ENCODE measurements at places on chromosomes 2 and 18.

GRCh38 chr2:238299803-238300202, 11.4 kb upstream of the PER2 start:
- no peak for DNase-seq

GRCh38 chr2:241978670-241979069, 109.1 kb downstream of the RTP5 start:
- DNase-seq, result no peak

- DNase-seq, result peak; percentile 45
These were observed 11.1 kb downstream of the ONECUT2 start for GRCh38 chr18:57446322-57446721.

GRCh38 chr2:105857076-105857740, 112.5 kb downstream of the NCK2 start:
- no peak for DNase-seq

DNA sequence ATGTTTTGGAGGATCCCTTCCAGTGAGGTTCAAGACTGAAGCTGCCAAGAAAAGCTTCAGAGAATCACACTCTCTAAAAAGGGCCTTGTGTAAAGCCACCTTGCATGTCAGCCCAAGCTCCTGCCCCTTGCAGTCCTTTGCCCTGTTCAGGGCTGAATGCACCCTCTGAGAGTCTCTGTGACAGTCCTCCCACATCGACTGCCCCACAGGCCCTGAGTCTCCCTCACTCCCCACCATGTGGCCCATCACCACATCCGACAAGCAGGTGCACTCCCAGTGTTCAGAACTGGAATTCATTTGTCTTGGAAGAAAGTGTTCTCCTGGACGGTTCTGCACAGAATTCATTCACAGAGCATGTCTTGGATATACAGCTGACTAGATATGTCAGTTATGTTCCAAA, 31.0 kb downstream of the BCL11A start:
- no peak for DNase-seq

DNA sequence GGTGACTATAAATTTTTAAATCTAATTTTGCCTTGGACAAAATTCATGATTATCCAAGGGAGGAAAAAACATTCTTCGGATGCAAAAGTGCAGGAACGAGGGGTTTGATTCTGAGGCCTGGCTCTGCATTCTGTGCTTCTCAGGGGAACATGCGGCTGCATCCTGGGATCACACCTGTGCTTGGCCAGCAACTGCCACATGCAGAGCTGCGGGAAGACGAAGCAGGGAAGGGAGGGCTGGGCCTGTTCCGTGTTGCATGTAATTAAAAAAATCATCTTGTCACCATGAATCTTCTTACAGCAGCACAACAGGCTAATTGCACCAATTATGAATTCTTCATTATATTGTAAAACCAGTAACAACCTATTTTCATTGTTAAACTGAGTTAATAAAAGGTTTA, 158.0 kb upstream of the ALKAL2 start:
- DNase-seq, result peak; percentile 82

DNA sequence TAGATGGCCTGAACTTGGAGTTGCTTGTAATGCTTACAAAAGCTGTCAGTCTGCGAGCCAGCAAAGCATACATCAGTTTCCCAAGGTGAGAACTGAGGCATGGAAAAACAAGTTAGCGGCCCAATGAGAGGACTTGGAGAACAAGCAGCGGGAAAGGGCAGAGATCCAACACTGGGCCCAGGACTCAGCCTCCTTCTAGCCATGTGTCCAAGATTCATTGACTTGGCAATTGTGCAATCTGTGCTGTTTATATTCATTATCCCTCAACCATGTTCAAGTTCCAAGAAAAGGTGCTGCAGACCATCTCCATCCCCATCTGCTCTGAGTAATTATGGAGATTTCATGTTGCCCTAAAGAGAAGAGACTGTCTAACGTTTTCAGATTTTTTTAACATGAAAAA, 187.4 kb downstream of the ALK start:
- no peak for DNase-seq

GRCh38 chr2:189152483-189152882, 27.1 kb downstream of the COL5A2 start:
- DNase-seq, result no peak

DNA sequence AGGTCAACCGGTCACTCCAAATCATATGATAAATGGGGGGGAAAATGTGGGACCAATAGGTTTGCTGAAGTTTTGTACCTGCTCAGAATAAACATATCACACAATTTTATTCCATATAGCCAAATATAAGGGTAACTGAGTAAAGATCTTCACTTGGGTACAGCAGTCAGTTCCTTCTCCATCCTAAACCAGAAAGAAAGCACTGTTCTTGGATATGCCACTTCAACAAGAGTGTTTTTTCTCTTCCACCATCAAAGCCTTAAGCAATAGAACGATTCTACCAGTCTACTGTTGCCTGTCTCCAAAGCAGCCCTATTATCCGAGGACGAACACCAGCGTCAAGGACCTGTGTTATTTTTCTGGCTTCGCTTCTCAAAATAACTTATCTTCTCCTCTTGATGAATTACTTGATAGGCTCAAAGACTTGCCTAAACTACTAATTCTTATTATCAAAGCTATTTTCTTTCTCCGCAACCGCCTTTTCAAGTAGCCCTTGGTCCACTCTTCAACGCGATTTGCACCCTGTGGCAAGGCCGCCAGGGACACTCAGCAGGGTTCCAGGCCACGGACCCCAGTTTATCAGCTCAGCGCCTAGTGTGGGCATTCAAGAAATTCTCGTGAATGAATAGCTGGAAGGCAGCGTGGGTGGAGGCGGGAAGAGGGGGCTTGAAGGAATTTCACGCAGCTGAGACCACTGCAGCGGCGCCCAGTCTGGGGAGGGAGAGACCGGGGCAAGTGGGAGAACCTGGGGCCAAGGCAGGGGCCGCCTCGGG, 646 bp downstream of the ALS2 start:
- no peak for DNase-seq

DNA sequence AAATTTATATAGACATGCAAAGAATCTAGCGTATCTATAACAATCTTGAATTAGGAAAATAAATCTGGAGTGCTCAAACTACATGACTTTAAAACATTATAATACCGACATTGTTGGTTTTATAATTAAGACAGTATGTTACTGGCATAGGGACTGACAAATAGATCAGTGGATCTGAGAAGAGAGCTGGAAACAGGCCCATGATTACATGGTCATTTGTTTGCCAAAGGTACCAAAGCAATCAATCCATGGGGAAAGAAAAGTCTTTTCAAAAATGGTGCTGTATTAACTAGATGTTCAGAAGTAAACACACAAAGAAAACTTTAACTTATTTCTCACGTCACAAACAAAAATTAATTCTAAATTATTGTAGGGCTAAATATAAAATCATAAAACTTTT, 124.2 kb downstream of the BCL2L11 start:
- peak; percentile 6 for DNase-seq

GRCh38 chr18:49704334-49704733, 109.0 kb downstream of the ACAA2 start:
- DNase-seq, result no peak

- DNase-seq, result no peak
These were observed 17.2 kb upstream of the LYPD6B start for GRCh38 chr2:149021271-149021719.

- DNase-seq, result no peak
These were observed 966 bp upstream of the OXER1 start for GRCh38 chr2:42764901-42765300.

- DNase-seq, result no peak
These were observed 49.3 kb downstream of the CIB4 start for GRCh38 chr2:26591619-26592505.

- DNase-seq, result no peak
These were observed 488.3 kb downstream of the CCDC85A start for GRCh38 chr2:56671973-56672569.

- DNase-seq, result no peak
These were observed 33.5 kb downstream of the EPB41L3 start for GRCh38 chr18:5510135-5510846.

DNA sequence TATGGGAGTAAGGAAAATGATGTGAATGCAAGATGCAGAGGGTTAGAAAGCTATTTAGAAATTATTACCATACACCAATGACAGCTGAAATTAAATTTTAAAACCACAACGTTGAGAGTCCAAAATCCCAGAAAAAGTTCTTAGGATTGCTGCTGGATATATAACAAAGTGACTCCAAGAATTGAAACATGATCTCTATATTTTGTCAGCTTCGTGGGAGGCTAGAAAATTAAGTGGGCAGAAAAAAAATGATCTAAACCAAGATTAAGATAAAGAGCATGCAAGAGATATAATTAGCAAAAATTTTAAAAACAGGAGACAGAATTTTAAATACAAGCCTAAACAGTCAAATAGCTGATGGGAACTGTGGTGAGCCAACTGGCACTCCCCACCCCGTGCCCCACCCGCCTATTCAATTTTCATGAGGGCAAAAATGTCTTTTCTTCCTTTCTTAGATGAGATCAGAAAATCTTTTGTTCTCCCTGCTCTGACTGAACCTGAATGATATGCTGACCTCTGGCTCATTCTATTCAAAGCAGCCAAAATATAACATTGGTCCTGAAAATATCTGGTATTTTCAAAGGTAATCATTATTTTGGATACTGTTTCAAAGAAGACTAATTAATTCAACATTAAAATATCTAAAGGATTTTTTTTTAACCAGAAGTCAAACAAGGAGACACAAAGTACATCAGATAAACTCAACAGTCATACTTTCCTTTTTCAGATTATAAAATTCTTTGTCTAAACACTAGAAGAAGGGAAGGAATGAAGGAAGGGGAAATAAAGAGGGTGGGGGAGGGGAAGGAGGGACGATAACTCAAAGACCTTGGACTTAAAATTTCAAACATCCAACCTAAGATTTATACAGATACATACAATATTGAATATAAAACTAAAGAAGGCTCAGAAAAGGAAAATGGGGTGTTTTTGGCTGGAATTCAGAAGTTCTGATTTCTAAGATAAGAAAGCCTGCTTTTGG, 12.2 kb downstream of the KANSL3 start:
- DNase-seq, result no peak

DNA sequence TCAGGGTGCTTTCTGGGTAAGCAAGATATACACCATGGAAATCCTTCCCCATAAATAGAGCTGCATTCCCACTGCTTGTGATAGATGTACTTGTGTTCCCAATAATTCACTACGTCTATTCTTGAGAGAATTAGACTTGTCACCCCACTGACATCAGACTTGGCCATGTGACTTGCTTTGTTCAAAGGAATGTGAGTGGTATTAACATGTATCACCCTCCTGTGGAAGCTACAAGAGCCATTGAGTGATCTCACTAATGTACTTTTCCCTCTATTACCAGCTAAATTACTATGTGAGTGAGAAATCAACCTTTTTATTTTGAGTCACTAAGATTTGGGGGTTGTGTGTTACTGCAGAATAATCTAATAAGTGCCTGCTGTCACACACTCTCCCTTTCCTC, 176.0 kb downstream of the CCDC178 start:
- DNase-seq, result no peak

DNA sequence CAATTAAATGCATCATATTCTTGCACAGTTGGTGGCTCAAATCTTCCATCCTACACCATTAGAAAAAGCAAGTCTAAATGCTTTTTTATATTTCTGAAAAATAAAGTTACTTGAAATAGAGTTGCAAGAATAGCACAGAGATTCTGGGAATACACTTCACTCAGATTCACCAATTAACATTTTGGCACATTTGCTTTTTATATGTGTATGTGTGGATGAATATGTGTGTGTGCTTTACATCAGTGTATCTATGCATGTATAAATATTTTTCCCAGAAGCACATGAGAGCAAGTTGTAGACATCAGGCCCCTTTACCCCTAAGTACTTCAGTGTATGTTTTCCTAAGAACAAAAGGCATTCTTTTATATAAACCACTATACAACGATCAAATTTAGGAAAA, 27.6 kb upstream of the MSH2 start:
- no peak for DNase-seq

GRCh38 chr2:219688560-219689445, 61.4 kb downstream of the SLC4A3 start:
- DNase-seq, result no peak

DNA sequence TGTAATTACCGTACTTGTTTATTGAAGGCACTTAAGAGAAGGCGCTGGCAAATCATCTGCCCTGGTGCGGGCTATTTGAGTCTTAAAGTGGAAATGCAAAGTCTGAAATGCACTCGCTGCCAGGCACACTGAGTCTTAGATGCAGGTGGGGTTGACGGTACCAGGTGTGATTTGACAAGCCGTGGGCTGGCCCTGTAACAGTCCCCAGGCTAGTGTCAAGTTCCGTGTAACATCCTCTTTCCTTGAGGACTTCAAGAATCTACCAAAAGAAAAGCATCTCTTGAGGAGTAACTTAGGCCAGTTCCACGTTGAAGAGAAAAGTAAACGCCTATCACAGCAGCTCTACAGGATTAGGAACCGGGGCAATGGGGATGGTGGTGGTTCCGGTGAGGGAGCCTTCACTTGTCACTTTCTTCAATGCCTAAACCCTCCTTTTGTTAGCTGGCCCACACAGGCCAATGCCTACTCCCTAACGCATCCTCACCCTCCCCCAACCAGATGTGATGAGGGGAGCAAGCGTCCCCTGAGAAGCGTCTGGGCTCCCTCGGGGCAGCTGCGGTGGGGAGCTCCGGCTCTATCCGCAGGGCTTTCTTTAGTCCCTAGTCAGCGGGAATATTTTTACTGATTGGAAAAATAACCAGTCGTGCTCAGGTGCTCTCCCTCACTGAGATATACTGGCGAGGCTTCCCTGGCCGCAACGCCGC, 1.5 kb upstream of the UGP2 start:
- peak; percentile 61 for DNase-seq

- DNase-seq, result no peak
These were observed 163.2 kb upstream of the TWIST2 start for GRCh38 chr2:238684362-238685326.

DNA sequence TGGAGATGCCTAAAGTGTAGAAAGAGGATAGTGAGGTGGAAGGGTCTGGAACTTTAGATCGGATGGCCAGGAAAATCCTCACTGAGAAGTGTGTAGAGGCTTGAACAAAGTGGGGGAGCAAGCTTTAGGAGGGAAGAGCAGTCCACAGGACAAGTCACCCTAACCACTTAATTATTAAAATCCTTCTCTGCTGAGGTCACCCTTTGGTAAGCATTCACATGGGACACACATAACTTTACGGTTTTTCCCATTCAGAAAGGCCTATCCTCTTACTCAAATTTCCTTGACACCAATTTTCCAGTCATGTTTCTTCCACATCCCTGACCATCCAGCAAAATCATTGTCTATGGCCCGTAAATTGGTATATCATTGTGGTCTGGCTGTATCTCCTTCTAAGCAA, 31.0 kb upstream of the ZEB2 start:
- DNase-seq, result no peak

GRCh38 chr18:44602845-44603244, 77.8 kb upstream of the SETBP1 start:
- no peak for DNase-seq

- no peak for DNase-seq
These were observed 1311.7 kb upstream of the CDH2 start for GRCh38 chr18:29488617-29489016.

- DNase-seq, result no peak
These were observed 90.1 kb upstream of the TGFA start for GRCh38 chr2:70643715-70644114.

DNA sequence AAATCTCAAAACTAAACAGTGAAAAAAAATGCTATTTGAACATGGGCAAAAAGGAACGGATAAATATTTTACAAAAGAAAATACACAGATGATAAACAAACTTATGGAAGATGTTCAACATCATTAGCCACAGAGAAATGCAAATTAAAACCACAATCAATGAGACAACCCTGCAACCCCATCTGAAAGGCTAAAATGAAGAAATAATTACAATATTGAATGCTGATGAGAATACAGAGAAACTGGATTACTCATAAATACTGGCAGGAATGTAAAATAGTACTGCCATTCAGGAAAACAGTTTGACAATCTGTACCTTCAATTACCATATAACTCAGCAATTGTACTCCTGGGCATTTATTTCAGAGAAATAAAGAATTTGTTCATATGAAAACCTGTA, 193.1 kb upstream of the UBE2E3 start:
- DNase-seq, result no peak

Measured in NCI-H2081 (cell line).